ENCODE measurements at places on chromosomes 6 and 20. TPM values are rescaled to one million over a fixed set of nuclear protein-coding genes. Genes with fewer than 3 reads are reported as not detected.

TCP11 gene
- polyA plus RNA-seq, result not detected

CYP21A2 gene
- polyA plus RNA-seq, result 1.9 TPM

MCCD1 gene
- not detected for polyA plus RNA-seq

MGME1 gene
- 4.4 TPM for polyA plus RNA-seq

All from neural cell (in vitro differentiated cells).